ENCODE measurements at places on chromosomes 7 and 10.

GRCh38 chr7:41047789-41048191 lies 655.1 kb downstream of the INHBA start:
- no peak for DNase-seq

DNA sequence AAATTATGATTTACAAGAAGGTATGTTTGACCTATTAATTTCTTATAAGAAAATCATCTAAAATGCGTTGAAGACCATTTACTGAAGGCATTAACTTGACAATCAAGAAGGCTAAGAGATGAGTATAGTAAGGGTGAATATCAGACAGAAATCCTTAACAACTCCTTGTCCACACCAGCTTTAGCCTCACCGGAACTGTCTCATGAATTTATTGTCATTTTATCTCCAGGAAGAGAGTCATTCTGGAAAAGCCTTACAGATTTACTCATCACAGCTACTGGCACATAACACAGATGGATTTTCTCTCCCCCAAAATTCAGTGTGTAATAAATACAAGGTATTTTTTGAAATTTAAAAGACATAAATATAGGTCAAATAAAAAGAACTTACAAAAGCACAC lies 129.4 kb upstream of the LSM8 start:
- DNase-seq: no peak

DNA sequence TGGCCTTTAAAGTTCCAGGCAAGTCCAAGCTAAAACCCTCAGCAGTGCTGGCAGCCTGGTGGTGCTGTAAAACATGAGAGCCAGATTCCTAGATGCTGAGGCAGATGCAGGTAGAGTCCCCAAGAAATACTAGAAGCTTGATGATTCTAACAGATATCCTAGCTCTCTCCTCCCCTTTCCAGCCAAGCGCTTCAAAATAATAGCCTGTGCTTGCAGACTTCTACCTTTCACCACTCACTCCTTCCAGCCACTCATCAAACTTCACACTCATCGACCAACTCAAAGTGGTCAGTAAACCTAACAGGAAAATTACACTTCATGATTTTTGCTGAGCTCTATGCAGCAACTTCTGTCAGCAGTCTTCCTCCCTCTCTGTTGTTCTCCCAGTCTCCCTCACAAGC lies 50.2 kb downstream of the LMBR1 start:
- DNase-seq: no peak

DNA sequence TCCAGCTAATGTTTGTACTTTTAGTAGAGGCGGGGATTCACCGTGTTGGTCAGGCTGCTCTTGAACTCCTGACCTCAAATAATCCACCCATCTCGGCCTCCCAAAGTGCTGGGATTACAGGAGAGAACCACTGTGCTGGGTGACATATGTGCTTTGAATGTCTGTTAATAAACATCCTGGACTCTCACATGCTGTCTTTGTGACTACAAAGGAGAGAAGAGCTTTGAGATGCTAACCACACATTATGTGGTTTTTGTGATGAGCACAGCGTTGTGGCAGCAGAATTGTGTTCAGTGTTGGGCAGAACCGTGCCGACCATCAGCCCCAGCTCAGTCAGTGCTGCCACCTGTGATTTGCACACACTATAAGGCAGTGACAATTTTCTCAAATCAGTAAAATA lies 500.1 kb upstream of the KLF6 start:
- DNase-seq: no peak

- DNase-seq: no peak
Observed at GRCh38 chr7:5586279-5586962, 162.8 kb upstream of the TNRC18 start.

DNA sequence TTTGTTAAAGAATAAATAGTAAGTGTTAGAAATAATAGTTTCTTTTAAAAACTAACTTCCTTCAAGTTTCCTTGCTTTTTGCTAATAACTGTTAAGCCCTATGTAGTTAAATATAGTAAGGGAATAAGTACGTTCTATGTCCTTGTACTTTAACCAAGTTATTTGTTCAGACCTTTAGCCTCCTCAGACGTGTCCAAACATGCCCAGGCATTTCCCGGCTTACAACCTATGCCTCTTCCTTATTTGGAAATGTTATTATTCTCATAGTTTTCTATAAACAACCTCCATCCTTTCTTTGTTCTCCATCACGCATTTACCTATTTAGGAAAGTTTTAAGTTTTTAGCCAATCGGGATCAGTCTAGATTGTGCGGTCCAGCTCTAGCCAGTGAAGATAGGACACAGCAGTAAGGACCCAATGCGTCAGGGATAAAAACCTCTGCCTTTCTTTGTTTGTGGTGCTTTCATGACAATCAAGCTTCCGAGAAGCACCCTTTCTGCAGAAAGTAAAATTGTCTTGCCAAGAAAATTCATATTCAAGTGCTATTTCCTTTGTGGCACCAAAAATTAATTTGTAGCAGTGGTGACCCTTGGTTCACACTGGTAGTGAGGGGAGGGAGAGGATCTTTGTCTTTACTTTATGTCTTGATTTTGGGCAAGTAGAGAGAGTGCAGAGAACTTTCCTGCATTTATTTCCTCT lies 851.3 kb upstream of the POM121L12 start:
- no peak for DNase-seq

GRCh38 chr7:11748884-11749283 lies 83.1 kb downstream of the THSD7A start:
- DNase-seq: no peak

- DNase-seq: no peak
Observed at GRCh38 chr7:98265841-98266271, 13.8 kb upstream of the TECPR1 start.

GRCh38 chr10:30368065-30368718 lies 19.1 kb upstream of the MTPAP start:
- DNase-seq: no peak

DNA sequence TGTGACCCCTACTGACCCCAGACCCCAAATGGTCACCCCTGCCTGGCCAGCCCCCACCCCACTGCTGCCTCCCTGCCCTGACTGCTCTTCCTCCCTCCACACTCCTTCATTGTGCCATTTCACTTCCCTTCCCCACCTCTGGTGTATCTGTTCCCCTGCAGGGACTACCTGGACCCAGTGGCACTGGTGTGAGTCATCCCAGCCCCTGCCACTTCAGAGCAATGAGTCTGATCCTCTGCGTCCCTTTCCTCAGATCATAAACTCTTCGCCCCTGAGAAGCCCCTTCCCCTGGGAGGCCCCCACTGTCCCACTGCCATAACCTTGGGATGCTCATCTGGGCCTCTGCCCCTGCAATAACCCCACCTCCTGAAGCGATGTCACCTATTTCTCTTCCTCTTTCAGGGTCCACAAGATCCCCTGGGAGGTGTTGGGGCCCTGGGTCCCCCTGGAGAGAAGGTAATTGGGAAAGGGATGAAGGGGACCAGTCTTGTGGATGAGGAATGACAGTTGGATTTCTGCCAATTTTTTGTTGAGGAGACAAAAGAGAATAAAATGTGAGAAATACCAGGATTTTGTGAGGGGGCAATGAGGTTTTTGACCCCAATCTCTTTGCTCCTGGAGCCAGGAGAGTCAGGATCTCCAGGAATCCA lies 19.1 kb upstream of the VOPP1 start:
- no peak for DNase-seq

DNA sequence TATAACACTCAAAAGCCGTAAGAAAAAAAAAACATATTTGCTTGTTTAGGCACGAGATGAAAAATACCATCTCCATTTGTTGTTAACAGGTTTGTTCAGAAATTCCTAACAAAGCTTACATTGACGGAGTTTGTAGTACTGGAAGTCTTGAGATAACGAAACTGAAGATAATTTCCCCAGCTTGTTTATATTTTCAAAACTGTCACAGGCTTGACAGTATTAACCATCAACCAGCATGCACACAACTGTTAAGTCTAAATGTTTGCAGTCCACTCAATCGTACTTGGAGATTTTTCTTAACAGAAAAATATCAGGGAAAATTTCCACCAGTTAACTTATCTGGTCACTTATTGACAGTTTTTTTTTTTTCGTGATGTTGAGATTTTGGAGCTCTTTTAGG lies 68.5 kb downstream of the ITGA8 start:
- DNase-seq: no peak

DNA sequence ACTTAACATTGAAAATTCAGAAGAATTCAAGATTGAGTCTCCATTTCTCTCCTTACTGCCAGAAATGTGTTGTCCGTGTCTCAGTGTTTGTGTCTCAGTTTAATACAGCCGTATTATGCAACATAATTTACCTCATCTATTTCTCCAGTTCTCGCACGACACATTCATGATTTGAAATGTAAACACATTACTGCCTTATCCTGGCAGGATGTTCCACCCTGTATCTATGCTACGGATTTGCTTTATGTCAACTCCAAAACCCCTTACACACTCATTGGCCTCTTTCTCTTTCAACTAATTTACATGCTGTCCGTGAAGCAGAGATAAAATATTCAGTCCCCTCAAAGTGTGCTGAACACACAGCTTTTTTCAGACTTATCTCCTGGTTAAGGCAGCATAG lies 653.7 kb upstream of the SEMA3D start:
- no peak for DNase-seq

DNA sequence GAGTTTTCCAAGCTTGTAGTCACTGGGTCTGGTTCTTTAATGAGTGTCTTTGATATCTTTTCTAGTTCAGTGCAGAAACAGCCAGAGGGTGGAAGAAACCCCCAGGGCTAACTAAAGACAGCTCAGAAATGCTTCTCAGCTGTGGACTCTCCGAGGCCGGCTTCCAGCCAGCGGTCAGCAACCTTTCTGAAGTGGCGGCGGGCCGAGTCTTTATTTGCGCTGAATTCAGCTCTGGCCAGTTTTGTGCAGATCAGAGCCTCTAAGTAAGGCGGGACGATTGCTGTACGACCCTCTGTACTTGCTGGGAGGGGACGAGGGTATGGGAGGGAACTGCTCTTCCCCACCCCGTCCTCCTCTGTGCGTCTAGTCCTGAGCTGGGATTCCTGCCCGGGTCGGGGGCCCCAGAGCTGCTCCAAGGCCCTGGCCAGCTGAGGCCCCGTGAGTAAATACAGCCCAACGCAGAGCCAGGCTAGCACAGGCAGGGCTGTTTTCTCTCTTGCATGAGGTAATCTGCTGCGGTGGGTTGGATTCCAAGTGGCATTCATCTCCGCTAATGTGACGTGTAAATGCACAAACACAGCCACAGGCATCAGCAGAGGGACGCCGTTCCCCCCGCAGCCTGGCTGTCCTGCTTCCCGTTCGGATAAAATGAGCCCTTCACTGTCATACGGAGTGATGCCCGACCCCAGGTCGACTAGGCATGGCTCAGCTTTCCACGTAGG lies 159.8 kb downstream of the PIP4K2A start:
- DNase-seq: no peak

Measured in activated CD8-positive, alpha-beta memory T cell treated with anti-CD3 and anti-CD28 coated beads, Interleukin-2, amount 50 U/mL, for 48 hours (primary cell).